ENCODE measurements at places on chromosomes 4 and X.

- DNase-seq: peak; percentile 4
Measured at GRCh38 chr4:106268786-106269185, 47.2 kb downstream of the TBCK start.

DNA sequence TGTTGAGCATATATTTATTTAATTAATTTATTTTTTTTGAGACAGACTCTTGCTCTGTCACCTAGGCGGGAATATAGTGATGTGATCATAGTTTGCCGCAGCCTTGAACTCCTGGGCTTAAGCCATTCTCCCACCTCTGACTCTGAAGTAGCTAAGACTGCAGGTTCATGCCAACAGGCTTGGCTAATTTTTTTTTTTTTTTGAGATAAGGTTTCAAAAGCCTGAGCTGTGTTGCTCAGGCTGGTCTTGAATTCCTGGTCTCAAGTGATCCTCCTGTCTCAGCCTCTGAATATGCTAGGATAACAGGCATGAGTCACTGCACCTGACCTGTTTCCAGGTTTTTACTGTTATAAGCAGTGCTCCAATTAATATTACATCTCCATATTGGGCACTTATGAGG lies 4.8 kb downstream of the ADD1 start:
- no peak for DNase-seq

DNA sequence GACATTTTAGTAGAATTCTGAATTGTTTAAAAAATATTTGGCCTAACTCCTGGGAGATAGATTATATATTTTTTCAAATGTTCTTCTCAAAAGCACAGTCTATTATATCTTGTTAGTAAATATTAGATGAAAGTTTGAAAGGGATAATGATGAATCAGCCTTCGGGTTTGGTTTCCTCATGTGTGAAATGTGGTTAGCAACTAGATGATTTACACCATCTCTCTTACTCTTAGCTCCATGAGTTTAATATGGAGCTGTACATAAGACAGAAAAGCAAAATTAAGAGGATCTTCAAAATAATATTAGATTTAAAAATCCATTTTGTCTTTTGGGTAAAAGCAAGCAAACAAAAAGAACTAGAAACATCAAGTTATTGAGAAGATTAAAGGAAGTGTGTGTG lies 120.8 kb upstream of the SFRP2 start:
- DNase-seq: no peak

- DNase-seq: peak; percentile 68
Measured at GRCh38 chrX:63747331-63747730, 37.7 kb downstream of the ARHGEF9 start.

- no peak for DNase-seq
Measured at GRCh38 chrX:12582649-12583048, 208.6 kb upstream of the PRPS2 start.

- peak; percentile 42 for DNase-seq
Measured at GRCh38 chr4:109040441-109040840, 262.0 kb downstream of the COL25A1 start.

GRCh38 chr4:141021397-141022110 lies 111.7 kb downstream of the RNF150 start:
- peak; percentile 38 for DNase-seq

- no peak for DNase-seq
Measured at GRCh38 chr4:576245-576821, at the start of gene TMEM271. Gene TMEM271 (minus strand): TSS chr4:576295. CDS start chr4:576062, 233 bp downstream.

DNA sequence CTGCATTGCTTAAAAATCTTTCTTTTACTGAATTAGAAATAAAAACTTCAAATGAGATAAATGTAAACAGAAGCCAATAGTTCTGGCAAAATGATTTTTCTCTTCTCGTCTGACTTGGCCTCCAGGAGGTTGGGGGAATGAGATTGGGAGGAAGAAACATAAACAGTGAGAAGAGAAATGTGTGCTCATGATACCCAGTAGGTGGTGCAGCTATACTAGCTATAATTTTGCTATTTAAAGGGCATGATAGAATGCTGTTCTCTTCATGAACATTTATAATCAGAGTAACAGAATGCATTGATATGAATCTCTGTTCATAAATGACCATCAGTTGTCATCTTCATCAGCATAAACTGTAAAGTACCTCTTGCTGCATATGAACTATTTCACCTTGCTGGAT lies 85.5 kb downstream of the TACR3 start:
- no peak for DNase-seq

DNA sequence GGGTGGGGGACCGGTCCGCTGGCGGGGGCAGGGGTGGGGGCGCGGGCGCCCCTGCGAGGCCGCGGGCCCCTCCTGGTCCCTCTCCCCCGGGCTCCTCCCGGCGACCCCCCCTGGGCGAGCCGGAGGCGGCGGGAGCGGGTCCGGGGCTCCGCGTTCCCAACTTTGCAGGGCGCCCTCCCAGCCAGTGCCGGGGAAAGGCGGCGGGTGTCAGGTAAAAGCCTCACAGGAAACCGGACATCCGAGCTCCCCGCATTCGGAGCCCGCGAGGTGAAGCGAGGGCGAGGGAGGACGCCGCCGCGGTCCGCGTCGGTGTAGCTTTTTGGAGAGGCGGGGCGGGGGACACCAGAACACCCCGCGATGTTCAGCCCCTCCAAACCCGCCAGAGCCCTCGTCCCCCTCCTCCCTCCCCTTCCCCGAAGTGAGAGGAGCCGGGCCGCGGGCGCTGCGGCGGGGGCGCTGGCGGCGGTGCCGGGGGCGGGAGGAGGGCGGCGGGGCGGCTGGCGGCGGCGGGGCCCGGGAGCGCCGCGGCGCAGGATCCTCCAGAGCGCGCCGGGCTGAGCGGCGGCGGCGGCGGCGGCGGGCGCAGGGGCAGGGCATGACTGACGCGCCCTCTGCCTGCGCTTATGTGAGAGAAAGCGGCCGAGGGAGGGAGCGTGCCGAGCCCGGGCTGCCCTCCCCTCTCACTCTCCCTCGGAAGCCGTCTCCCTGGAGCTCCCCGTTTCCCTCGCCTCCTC lies at the start of gene VEGFC:
Gene VEGFC (minus strand): TSS at position 597 of the 734 bp plus-strand sequence. CDS start 611 bp downstream, outside the sequence.
- peak; percentile 88 for DNase-seq

GRCh38 chr4:107866726-107867125 lies 42.0 kb downstream of the SGMS2 start:
- no peak for DNase-seq

- no peak for DNase-seq
Measured at GRCh38 chr4:77566148-77566547, 39.5 kb upstream of the CXCL13 start.

DNA sequence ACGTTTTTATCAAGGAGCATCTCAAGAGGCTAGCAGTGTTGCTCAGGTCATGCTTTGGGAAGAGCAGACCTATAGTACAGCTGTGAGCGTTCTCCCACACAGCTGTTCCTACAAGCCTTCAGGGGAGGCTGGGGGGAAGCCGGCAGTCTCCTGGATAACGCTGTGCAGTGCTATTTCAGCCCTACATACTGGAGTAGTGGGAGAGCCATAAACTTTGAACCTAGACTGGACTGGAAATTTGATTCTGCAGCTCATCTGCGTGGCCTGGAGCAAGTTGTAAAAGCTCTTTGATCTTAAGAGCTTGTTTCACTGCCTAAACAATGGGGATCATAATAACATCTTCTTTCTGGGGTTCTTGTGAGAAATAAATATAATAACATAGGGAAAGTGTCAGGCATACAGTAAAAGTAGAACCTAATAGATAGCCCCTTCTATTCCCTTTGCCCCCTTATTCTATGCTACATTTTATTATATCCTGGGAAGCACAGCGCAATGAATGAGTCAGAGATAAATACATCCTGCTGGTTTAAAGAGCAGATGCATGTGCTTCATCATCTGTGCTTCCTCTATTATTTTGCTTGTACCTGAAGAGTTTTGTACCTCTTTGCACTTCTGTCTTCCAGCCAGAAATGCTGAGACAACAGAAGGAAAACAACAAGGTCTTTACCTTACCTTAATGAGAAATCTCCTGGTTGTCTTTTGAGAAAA lies 14.7 kb upstream of the AMBN start:
- no peak for DNase-seq

- no peak for DNase-seq
Measured at GRCh38 chr4:94826206-94826605, 68.5 kb downstream of the BMPR1B start.

GRCh38 chr4:80073473-80074008 lies 512 bp upstream of the ANTXR2 start:
- DNase-seq: no peak

- no peak for DNase-seq
Measured at GRCh38 chr4:184782731-184783373, 42.9 kb downstream of the ACSL1 start.

GRCh38 chr4:82968972-82969371 lies 41.7 kb downstream of the LIN54 start:
- no peak for DNase-seq

- DNase-seq: no peak
Measured at GRCh38 chrX:68646421-68646820, 1.0 kb upstream of the STARD8 start.

DNA sequence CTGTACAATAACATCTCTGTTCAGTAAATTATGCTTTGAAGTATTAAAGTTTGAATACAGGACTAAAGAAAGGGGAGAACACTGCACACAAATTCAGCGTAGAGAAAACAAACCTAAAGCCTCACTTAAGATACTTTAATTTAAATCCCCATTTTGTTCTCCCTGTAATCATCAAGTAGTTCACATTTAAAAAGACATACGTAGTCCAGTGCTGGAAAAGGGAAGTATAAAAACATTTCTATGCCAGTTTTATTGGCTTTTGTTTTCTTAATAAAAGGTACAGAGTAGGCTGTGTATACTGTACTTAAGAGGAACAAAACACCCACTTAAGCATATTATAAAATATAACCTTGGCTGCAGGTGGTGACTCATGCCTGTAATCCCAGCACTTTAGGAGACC lies 101.6 kb downstream of the FGF16 start:
- DNase-seq: no peak

GRCh38 chr4:150828159-150828558 lies 186.9 kb downstream of the LRBA start:
- no peak for DNase-seq

- DNase-seq: peak; percentile 28
Measured at GRCh38 chrX:15815779-15816437, 25.6 kb downstream of the ZRSR2 start.

DNA sequence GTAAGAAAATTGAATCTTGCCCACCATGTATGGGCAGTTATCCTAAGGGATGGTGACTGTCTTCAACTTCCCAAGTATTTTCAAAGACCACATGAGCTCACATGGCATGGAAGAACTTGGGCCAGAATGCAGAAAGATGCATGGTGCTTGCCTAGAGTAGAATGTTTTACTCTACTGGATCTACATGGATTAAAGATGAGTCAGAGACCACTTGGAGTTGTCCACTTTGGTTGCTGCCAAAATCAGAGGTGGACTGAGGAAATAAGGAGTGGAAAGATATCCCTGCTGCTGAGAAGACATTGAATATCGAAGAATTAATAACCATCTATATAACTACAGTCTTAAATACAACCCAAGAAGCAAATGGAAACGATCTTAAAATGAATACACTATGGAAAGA lies 498.1 kb downstream of the NLGN4X start:
- peak; percentile 50 for DNase-seq

DNA sequence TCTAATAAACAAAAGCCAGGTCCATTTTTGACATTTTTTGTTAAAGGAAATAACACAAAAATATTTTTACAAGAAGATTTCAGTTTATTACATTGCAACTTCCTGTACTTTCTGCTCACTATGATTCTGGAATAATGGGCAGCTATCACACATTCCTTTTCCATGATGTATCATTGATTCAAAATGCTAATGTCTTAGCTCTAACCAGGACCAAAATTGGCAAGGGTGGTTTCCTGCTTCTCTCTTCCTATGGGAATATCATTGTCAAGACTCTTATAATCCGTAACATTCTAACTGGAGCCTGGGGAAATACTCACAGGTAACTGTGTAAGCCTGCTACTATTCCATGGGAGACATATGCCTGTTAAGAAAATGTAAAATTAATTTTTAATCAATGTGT lies 218.6 kb downstream of the DCAF12L2 start:
- DNase-seq: peak; percentile 22

DNA sequence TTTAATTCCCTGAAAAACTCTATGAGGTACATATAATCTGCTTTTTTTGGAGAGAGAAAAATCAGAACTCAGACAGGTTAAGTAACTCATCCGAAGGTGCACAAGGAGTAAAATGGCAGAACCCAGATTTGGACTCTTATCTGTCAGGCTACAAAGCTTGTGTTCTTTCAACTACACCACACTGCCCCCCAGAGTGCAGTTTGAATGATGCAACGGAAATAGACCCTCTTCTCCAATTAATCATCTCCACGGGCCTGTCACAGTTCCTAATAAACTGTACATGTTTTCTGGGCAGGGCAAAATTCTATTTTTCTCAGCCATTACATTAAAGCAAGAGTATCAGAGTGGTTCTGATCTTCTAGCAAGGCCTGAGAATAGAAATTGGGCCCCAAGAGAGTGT lies 35.3 kb upstream of the DCX start:
- peak; percentile 10 for DNase-seq

GRCh38 chr4:138178566-138178965 lies 63.6 kb downstream of the SLC7A11 start:
- DNase-seq: peak; percentile 25

DNA sequence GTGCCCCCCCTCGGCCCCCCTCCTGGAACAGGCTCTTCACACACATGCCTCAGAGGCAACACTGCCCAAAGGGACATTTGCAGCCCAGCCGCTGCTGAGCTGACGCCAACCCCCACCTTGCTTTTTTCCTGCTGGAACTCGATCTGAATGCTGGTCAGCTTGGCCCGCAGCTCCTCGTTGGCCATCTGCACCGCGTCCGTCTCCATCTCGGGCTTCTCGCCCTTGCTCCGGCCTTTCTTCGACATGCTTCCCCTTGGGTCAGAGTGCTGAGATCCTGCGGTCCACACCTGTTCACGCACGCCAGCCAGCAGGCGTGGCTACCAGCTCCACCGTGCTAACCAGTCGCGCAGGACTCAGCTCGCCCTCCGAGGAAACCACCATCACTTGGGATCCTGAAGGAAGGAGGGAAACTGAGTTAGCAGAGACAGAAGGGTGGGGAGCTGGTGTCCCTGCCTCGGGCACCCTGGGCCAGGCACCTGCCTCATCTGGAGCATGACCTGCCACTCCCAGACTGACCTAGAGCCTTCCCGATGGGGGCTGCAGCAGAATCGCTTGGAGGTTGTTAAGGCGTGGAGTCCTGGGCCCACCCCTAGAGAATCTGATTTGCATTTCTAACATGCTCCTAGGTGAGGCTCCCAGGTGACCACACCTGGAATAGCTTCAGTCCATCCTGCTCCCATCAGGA lies 87.6 kb downstream of the JAKMIP1 start:
- no peak for DNase-seq

GRCh38 chrX:12997906-12998687 lies 23.2 kb downstream of the TMSB4X start:
- no peak for DNase-seq

Data from fibroblast of skin of scalp (primary cell).